IMR-90 (cell line): ENCODE measurements at places on chromosomes 1 and 21.

GRCh38 chr1:184861755-184862336 is 107.2 kb upstream of the EDEM3 start:
- DNase-seq = no peak

GRCh38 chr1:160148121-160148520 is 3.3 kb upstream of the ATP1A4 start:
- no peak for DNase-seq

- DNase-seq = no peak
Observed at GRCh38 chr1:7018826-7019225, 233.6 kb downstream of the CAMTA1 start.

- DNase-seq = peak; percentile 32
Observed at GRCh38 chr1:247906504-247907047, 11.2 kb downstream of the OR2W3 start.
